Thoracic aorta endothelial cell (primary cell): ENCODE measurements at places on chromosomes 4 and X. TPM values are rescaled to one million over a fixed set of nuclear protein-coding genes. Genes with fewer than 3 reads are reported as not detected.

The TSPAN7 gene
- 12.0 and 15.1 TPM in 2 replicates for total RNA-seq

The GPR82 gene
- total RNA-seq: not detected in 2 replicates

The USP17L21 gene
- total RNA-seq: not detected in 2 replicates

The SH3D19 gene
- total RNA-seq: 113 and 130 TPM in 2 replicates

The FRG2 gene
- not detected in 2 replicates for total RNA-seq

The BTK gene
- total RNA-seq: 0.14 and 0.27 TPM in 2 replicates

The RNF150 gene
- total RNA-seq: 0.13 and 0.22 TPM in 2 replicates

The CFAP47 gene
- total RNA-seq: 0.13 TPM in 1 of 2 replicates, not detected in the other

The CNKSR2 gene
- total RNA-seq: under 0.01 TPM in 1 of 2 replicates, not detected in the other

The SOWAHB gene
- total RNA-seq: not detected in 2 replicates

The SULT1E1 gene
- total RNA-seq: 22.4 and 30.9 TPM in 2 replicates

The PDHA1 gene
- 76.2 and 78.6 TPM in 2 replicates for total RNA-seq

The PAGE2B gene
- not detected in 2 replicates for total RNA-seq

The CCDC158 gene
- total RNA-seq: not detected in 2 replicates

The ENPP6 gene
- not detected in 2 replicates for total RNA-seq
